ENCODE measurements at places on chromosomes 3 and 15.

DNA sequence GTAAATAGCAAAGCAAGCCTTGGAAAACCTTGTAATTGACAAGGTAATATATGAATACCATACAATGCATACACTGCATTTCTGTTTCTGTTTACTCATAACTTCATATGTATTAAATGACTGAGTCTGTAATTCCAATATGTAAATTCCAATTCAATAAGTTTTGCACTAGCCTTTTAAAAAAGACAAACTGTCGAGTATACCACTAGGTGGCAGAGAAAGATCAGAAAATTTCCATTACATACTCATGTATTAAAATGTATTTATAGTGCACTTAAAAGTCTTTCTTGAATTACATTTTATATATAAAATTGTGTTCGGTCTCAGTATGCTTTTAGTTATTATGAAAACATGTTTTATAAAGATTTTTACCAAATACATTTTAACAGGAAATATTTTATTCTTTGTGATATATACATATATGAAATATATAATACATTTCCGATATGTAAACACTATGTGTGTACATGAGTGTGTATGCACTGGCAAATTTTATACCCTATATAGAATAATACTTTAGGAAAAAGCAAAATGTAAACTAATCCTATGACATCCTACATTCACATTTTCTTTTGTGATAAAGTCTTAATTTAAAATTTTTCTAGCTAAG is 216.8 kb downstream of the VGLL3 start:
- no peak for DNase-seq

DNA sequence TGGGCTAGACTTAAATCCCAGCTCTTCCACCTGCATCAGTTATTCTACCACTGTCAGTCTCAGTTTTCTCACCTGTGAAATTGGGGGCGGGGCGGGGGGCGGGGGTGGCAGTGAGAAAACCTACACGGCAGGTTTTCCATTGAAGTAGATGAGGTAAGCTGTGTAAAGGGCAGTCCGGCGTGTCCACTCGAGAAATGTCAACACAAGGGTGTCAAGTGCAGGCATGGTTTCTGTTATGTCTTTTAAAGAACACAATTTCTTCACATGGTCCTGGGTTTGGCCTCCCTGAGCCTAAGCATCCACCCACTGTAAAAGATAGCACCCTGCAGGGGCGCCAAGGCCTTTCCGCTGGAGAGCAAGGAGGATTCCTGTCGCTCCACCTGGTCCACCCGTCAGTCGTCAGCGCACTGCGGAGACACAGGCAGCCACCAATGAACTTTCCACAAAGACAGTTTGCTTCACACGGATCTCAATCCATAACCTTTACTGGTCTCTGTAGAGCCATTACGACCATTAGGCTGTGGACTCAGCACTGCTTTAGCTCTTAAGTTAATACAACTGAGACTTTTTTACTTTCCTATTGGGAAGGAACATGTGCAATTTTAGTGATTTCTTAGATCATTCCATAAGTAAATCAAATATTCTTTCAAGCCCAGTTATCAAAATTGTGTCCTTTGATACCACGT is 99.5 kb upstream of the FOXB1 start:
- no peak for DNase-seq

GRCh38 chr15:97566961-97567360 is 393.5 kb upstream of the ARRDC4 start:
- no peak for DNase-seq

DNA sequence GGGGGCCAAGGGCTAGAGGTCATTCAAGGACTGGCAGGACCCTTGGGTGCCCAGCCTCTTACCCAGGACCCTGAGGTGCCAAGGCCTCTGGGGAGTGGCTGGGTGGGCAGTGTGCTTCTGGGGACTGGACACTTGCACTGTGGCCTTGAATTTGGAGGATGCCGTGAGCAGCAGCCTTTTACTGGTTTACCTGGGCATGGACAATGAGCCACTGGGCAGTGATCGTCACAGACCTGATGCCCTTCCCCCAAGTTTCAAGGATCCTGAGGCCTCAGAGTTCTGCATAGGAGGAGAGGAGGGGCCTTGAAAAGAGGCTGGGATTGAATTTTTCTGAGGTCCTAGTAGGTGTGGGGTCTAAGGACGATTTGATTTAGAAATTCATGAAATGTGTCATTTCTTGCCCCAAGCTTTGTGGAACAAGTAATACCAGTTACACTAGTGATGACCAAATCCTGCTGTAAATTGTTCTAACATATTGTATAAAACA is 146.1 kb upstream of the TPM1 start:
- no peak for DNase-seq

DNA sequence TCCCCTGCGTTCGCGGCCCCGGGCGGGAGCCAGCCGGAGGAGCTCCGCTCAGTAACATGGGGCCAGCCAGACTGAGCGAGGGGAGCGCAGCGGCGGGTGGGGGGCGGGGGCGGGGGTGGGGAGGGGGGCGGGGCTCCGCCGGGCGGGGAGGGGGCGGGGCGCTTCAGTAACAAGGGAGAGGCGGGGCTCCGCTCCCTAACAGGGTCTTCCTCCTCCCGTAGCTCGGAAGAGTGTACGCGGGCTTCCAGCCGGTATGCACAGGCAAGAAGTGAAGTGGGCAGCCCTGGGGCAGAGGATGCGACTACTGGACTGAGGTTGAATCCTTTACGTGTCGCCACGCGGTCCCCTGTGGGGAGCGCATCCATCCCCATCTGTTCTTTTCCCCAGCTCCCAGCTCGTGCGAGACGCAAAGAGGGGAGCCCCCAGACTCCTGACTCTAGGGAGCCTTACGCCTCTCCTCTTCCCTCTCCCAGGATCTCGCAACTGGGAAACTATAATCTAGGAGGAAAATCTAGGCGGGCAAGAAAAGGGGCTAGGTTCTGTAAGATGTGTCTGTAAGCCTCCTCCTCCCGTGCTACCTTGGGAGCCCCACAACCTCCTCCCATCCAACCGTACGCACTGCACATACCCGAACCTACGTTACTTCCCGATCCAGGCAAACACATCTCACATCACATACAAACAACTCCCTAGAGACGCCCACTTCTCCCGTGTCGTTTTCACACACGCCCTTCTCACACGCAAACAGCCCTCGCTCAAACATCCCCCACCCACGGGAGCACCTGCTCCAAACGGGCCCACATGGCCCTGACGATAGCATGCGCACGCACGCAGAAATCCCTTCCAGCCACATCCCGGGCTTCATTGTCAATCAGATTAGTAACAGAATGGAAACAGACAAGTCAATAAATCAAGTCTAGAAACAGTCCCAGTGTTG is at the start of gene SHF:
Gene SHF, minus strand, starts transcription at position 73 of the 937 bp plus-strand sequence. Its CDS starts 15 bp downstream, at position 58.
- peak; percentile 54 for DNase-seq

DNA sequence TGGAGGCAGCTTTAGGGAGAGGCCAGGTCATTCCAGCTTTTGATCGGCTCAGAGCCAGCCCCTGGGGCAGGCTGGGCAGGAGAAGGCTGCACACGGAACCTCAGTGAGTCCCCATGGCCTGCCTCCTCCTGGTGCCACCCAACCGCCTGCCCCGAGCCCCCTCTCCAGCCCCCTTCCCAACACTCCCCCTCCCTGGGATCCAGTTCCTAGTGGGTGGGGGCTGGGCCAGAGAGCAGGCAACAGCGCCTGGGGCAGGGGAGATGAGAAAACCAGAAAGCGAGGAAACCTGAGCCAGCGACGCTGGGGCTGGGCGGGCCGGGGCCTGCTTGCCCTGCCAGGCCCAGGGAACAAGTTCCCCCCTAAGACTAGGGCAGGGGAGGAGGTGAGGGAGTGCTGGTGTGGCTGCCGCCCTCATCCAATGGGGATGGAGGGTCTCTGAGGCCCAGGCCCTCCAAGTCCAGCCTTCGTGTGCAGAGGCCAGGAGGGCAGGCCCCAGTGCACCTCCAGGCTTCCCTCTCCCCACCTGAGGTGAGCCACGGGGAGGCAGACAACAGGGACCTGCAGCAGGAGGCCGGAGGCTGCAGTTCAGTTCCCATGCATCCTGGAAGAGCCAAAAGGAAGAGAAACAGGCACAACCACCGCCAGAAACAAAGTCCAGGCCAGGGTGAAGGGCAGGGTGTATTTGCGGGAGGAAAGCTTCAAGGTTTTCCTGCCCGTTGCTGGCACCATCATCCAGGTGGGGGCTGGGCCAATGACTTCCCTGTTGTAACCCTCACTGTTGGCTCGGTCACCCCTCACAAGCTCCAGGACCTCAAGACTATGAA is 4.0 kb upstream of the SEMA3F start:
- no peak for DNase-seq

DNA sequence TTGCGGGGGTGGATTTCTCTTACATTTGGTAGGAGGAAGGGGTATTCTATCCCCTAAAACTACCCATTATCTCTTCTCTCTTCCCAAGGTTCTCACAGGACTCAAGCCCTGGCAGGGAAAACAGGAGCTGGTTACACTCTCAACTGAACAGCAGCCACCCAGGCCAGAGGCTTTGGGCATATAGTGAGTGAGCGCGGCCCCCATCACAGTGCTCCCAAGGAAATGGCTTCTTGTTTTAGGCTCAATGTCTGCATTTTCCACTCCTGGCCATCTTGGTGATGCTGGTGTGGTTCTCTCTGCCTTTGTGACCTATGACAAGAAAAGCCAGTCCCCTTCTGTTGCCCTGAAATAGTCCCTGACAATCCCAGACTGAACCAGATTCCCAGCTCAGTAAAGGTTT is 50.1 kb downstream of the WDR76 start:
- no peak for DNase-seq

DNA sequence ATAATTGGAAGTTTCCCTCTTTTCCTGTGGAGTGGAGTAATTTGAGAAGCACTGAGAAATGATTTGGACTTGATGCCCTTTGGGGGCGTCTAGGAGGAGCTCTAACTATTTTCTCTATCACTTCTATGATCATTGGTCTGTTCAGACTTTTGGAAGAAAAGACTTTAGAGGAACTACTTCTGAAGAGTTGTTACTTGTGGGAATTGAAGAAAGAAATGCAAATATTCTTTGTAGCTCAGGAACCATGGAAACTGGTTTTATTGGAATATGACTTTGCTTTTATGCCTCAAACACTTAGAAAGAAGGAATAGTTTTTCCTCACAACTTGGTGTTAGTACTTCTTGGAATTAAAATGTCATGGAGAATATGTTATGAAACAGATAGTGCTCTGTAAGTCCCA is 122.0 kb upstream of the ALDH1A3 start:
- no peak for DNase-seq

DNA sequence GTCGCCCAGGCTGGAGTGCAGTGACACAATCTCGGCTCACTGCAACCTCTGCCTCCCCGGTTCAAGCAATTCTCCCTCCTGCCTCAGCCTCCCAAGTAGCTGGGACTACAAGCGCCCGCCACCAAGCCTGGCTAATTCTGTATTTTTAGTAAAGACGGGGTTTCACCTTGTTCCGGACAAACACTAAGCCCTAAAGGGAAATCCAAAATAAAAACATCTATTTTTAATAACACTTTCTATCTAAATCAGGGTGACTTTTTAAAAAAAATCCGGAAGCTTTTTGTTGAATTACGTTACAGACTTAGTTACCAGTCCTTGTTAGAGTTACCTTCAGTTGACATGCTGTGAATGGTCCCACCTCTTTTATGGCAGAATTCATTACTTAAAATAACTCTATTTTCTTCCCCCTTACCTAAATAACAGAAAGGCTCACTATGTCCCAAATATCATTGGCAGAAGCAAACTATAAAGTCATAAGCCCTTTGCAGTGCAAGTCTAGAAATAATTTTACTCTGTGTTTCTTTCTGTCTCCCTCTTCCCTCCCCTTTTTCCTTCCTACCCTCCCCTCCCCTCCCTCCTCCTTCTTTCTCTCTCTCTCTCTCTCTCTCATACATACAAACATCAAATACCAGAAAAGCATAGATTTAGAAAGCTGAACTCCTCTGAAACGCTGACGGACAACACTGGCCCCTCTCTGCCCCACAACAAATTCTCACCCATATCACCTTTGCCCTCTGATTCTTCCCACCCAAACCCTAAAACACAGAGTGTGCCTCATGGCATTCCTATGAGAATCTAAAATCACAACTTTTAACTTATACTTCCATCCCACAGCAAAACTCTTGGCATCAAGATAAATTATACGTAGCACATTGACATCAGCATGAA is 18.3 kb downstream of the THBS1 start:
- no peak for DNase-seq

- no peak for DNase-seq
Measured at GRCh38 chr15:68637767-68638404, 59.1 kb downstream of the CORO2B start.

DNA sequence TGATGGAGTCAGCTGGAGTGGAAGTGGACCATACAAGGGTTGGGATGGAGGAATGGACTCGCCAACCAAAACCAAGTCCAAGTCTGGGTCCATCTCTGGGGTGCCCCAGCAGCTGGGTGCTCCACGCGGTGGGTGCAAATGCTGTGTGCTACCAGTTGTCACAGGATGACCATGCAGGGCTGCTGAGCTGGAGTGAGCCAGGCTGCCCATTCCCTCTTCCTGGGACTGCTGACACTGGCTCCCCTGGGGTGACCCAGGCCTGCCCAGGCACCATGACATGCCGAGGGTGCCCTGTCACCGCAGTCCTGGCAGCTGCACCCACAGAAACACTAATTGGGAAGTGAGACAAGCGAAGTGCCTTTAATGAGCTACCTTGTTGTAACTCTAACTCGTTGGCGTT is 140.2 kb downstream of the TPRA1 start:
- no peak for DNase-seq

DNA sequence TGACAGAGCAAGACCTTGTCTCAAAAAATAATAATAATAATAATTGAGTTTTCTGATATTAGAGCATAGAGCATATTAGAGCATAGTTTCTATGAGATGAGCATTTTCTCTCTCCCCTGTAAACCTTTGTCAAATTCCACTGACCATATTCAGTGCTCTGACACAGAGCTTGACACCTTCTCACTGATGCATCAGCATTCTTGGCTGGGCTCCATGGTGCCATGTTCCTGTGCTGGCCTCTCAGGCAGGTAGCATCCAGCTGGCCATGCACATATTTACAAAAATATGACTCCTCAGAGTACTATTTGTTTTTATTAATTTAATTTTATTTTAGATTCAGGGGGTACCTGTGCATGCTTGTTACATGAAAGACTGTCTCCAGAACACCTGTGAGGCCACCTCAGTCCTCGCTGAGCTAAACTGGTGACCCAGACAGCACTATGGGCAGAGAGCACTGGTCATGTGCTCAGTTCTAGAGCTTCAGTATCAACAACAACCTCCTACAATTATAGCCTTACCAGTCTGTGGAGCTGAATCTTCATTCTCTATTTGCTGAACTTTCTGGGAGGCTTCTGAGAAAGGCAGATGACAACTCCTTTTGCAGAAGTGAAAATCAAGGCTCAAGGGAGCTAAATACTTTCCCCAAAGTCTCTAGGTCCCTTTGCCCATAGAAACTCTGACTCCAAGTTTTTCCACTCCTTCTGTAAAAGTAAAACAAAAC is 21.6 kb upstream of the SLC28A2 start:
- no peak for DNase-seq
